ENCODE measurements at places on chromosomes 7 and 10. TPM values are rescaled to one million over a fixed set of nuclear protein-coding genes. Genes with fewer than 3 reads are reported as not detected.

ODAD2 gene
- total RNA-seq: not detected

ERLIN1 gene
- total RNA-seq: 11.3 TPM

SPDYE2B gene
- total RNA-seq: not detected

SPDYE16 gene
- not detected for total RNA-seq

DYDC2 gene
- total RNA-seq: 0.16 TPM

HTR7 gene
- total RNA-seq: 1.6 TPM

GRCh38 chr10:30422151-30422695 is 11.8 kb upstream of the MAP3K8 start:
- no peak for DNase-seq

DNA sequence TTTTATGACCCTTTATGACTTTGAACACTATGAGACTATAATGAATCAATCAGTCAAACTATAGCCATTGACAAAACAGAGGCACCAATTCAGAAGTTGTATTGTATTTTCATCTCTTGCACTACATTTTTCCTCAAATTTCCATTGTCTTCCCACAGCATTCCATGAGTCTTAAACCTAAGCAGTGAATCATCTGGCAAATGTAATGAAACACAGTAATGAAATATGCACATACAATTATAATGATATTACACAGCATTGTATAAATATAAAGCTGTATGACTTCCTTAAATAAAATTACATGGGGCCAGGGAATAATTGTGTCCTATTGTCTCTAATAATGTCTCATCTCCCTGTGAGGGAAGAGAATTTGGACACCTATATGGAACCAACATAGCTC is 45.0 kb downstream of the VWDE start:
- no peak for DNase-seq

DNA sequence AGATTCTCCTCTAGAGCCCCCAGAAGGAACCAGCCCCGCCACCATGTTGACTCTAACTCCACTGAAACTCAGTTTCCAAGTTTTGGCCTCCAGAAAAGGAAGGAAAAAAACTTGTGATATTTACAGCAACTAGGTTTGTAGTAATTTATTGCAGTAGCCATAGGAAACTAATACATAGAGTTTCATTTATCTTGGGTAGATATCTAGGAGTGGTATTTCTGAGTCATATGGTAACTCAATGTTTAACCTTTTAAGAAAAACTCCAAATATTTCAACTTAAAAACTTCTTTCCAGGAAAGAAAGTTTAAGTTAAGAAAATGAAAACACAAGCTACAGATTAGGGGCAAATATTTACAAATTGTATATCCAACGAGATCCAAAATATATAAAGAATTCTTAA is 576.7 kb downstream of the KCNMA1 start:
- no peak for DNase-seq

GRCh38 chr10:29140991-29141390 is 147.9 kb upstream of the LYZL1 start:
- DNase-seq: no peak

GRCh38 chr10:23886355-23886754 is 322.6 kb upstream of the KIAA1217 start:
- peak; percentile 36 for DNase-seq

DNA sequence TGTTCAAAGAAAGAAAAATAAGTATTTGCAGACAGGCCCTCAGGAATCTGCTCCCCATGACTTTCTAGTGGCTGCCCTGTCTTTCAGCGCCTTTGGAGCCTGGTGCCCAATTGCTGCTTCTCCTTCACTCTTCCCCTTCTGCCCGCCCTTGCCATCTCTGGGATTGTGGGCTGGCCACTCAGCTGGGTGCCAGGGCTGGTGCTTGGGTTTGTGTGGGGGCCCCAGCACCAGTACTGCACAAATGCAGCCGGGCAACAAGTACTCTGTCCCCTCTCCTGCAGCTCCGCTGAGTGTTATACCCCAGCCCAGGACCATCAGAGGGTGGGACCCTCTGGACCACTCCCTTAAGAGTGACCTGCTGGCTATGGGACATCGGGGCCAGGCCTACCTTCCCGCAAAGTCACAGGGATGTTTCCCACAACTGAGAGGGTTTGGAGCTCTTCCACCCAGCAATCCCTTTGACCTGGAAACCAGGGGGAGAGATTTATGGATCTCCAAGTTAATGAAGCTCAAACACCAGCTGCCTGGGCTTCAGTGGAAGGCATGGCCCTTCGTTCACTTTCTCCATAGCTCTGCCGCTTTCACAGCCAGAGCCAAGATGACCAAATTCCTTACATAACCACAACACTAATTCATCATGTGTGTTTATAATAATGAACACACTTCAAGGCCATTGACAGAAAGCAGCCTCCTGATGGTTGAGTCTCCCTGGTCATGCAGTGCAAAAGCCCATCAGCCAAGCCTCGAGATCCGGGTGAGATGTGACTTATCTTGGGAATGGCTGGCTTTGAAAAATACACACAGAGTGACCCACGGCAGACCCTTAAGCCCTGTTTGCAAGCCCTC is 313.9 kb upstream of the ZNF32 start:
- DNase-seq: no peak

- no peak for DNase-seq
These were observed 65.2 kb upstream of the ITPRID1 start for GRCh38 chr7:31448649-31449048.

- no peak for DNase-seq
These were observed 126.5 kb downstream of the ARID5B start for GRCh38 chr10:62027841-62028501.

DNA sequence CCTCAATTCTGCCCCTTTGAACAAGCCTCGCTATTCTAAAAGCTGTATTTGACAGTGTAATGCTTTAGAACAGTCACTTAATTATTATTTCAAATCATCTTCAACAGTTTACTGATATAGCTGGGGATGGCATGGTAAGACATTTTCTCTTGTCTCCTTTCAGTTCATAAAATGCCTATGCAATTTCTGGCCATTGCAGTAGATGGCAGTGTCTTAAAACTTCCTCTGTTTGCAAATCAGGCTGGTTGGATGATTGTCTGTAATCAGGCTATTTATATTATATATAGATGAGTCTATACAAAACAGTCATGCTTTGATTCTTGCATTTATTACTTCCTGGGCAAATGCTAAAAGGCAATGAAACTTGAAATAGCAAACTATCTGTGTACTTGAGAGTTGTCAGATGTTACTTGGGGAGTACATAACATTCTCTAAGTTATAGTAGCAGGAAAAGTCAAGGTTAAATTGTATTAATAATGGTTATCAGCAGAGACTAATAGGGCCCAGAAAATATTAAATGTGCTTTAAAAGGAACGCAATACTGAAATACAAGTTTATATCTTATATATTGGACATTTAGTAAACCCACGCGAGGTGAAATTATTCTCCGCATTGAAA is 55.5 kb upstream of the LHFPL3 start:
- peak; percentile 77 for DNase-seq

- DNase-seq: peak; percentile 8
These were observed 465.2 kb downstream of the MDFIC start for GRCh38 chr7:115387137-115387536.

GRCh38 chr10:32882076-32882475 is 76.0 kb downstream of the ITGB1 start:
- DNase-seq: no peak

GRCh38 chr7:24732646-24733413 is 24.4 kb downstream of the GSDME start:
- DNase-seq: peak; percentile 33

GRCh38 chr7:5701085-5701914 is 80.2 kb downstream of the RNF216 start:
- no peak for DNase-seq

GRCh38 chr7:158568974-158569857 is 18.4 kb downstream of the PTPRN2 start:
- no peak for DNase-seq

GRCh38 chr10:30124704-30125103 is 65.3 kb upstream of the JCAD start:
- DNase-seq: no peak

GRCh38 chr7:31107106-31108090 is 55.3 kb downstream of the ADCYAP1R1 start:
- DNase-seq: no peak

GRCh38 chr7:64621656-64622055 is 44.3 kb upstream of the ZNF107 start:
- DNase-seq: no peak

- DNase-seq: no peak
These were observed 188.3 kb upstream of the STK17A start for GRCh38 chr7:43394441-43395130.
